ENCODE measurements at places on chromosomes 5 and 9.

DNA sequence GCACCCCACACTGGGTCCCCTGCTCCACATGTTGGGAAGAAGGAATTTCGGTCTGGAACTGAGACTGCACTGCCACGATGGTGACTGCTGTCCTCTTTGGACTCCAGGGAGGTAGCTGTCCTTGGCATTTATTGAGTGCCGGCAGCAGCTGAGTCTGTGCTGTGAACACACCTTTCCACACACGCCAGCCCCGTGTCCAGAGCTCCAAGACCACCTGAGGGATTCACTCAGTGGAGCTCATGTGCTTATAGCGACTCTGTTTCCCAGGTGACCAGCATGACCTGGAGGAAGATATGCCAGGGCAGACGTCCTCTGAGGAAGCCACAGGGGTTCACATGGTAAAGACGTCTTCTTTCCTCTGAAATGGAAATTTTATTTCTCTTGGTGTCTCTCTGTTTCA lies 33.2 kb upstream of the FLT4 start:
- no peak for DNase-seq

DNA sequence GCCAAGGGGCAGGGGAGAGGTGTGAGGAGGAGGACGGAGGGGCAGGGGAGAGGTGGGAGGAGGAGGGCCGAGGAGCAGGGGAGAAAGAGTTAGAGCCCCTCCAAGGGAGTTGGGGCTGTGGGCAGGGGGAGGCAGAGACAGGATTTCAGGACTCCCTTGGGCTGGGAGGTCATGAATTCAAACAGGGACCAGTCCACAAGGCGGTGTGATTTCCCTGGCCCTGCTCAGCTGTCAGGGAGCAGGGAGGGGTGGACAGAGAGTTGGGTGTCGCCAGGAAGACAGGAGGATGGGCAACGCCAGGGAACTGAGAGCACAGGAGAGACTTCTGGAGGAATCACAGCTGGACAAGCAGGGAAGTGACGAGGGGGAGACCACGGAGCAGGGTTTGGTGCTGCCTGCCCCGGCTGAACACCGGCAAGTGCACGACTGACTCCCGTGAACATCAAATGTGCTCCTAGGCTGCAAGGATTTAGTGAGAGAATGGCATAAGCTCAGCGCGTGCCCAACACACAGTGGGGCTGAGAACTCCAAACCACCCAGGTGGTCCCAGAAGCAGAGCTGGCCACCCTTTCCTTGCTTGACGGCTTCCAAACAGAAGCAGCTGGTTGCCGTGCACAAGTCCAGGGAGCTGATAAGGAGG lies 17.8 kb upstream of the OLFM1 start:
- DNase-seq = no peak

- no peak for DNase-seq
Measured at GRCh38 chr5:137199201-137199600, 299.9 kb downstream of the SPOCK1 start.

DNA sequence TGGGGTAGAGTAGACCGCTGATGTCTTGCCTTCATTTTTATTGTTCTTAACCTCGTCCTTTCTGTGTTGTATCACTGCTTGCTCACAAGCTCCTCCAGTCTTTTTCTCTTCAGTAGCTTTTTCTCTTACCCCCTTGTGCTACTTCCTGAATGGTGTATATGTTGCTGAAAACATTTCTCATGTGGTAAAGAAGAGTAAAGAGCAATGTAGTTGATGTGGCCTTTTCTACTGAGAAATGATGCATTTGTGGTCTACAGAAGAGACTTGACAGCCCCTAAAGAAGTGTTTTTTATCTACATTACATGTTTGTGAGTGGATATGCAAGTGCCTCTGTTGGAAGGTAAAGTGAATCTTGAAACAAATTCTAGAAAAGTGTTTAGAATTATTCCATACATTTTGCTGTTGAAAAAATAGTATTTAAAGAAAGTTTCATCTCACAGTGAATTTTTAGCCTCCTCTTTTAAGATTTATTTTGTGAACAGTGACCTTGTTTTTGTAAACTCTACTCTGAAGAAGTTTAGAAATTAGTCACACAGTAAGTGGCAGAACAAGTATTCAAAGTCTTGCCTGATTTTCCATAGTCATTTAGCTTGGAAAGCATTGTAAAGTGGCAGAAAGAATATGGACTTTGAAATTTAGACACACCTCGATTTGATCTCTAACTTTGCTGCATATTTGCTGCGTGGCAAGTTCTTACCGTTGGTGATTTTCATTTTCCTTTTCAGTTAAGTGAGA lies 17.4 kb downstream of the CDC42SE2 start:
- DNase-seq = no peak

DNA sequence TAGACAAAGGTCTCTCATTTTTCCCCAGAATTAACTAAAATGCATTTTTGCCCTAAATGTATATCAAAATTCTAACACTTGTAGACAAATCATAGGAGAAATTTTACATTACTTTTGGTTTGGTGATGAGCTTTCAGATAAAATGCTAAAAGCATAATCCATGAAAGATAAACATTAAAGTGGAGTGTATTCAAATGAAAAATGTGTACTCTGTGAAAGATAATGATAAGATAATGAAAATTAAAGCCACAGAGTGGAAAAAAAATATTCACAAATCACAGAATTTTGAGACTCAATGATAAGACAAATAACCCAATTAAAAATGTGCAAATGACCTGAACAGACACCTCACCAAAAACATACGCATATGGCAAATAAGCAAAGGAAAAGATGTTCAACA lies 176.9 kb upstream of the ADAMTS16 start:
- no peak for DNase-seq

DNA sequence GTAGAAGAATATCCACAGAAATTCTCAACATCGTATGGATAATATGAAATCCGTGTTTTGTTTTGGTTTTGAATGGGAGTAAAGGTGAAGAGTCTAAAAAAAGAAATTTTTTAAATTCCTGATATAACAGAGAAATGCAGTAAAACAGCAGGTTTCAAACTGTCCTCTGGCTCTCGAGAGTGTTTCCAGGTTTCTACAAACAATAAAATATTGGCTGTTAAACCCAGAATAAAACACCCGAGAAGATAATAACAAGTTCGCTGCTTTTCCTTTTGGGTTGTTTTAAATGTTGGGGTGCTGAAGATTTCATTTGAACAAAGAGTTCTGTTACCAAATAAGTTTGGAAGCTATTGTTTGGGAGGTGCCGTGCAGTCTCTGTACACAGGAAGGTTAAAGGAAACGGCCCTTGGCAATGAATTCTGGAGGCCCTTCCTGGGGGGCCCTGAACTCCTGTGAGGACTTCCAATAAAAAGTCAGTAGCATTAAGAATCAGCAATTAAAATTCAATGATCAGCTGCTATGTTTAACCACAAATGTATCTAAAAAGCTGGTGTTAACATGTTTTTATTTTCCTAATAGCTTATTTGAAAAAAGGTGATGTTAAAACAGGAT lies 215.8 kb downstream of the TSSK1B start:
- DNase-seq = no peak

GRCh38 chr9:136529516-136530460 lies 16.1 kb downstream of the NOTCH1 start:
- DNase-seq = no peak

All from brain microvascular endothelial cell (primary cell).